ENCODE measurements at places on chromosomes 11 and 22.

GRCh38 chr11:91173701-91174100, 950.9 kb upstream of the CHORDC1 start:
- no peak for DNase-seq

GRCh38 chr11:67776852-67777520, 102.6 kb upstream of the ALDH3B2 start:
- DNase-seq: no peak

- no peak for DNase-seq
These were observed 377.0 kb downstream of the ETS1 start for GRCh38 chr11:128210148-128210940.

- DNase-seq: no peak
These were observed 385.1 kb upstream of the CCDC90B start for GRCh38 chr11:83671289-83671688.

- DNase-seq: no peak
These were observed 42.9 kb downstream of the LINC01488 start for GRCh38 chr11:69524291-69524882.

DNA sequence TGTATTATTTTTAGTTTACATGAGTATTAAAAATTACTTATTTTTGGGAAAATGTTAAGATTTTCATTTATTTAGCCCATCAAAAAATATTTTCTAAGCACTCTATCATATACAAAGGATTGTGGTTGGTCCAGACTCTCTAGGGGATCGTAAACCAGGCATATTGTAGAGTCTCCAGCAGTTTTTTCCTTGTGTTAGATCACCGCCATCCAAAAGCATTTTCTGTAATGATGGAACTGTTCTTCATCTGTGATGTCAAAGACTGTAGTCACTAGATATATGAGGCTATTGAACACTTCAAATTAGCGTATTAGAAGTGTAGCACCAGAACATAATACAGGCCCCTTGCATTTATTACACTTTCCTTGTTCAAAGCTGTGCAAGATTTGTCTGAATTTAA, 154.9 kb downstream of the SBF2 start:
- DNase-seq: no peak

DNA sequence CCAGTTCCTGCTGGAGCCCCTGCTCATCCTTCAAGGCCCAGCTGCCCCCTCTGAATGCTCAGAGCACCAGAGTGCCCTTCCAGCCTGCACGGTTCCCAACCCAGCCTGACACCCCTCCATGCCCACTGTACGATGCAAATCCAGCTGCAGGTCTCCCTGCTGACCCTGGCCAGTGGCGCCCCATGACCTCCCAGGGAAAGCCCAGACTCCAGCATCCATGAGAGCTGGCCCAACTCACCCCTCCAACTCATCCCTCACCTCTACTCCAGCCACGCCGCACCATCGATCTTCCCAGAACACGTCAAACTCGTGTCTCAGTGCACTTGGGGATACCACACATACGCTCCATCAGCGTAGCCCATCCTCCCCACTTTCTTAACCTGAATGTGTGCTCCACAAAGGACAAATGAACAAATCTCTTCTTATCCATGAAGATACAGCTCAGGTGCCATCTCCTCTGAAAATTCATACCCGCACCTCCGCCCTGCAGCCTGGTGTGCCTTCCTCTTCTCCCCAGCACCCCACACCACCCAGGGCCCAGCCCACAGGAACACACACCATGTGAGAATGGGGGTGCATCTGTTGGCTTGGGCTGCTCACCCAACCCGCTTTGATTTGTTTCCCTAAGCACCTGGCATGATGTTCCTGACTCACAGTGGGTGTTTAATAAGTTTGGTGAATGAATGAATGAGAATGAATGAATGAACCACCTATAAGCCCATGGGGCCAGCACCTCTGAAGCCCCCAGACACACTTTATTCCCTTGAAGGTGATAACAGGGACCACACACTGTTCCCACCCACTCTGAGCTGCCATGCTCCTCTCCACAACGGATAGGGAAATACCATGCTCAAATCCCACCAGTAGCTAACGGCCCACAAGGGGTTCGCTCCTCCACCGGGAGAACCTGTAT, 6.2 kb downstream of the PLA2G6 start:
- DNase-seq: no peak

DNA sequence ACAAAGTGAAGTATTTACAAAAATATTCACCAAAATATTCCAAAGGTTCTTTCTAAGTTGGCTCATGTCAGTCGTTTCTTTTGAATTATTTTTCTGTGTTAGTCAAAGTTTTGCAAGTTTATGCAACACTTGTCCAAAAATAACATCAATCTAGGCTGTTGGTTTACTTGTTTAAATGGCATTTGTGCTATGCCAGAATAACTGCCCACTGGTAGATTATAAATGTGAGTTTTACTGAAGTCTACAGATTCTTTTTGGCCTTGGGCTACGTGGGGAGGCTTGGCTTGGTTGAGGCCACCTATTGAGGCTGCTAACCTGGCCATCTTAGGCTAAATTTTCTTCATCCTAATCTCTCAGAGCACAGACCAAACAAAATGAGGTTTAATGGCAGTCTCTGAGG, 1091.9 kb upstream of the RAG2 start:
- no peak for DNase-seq

DNA sequence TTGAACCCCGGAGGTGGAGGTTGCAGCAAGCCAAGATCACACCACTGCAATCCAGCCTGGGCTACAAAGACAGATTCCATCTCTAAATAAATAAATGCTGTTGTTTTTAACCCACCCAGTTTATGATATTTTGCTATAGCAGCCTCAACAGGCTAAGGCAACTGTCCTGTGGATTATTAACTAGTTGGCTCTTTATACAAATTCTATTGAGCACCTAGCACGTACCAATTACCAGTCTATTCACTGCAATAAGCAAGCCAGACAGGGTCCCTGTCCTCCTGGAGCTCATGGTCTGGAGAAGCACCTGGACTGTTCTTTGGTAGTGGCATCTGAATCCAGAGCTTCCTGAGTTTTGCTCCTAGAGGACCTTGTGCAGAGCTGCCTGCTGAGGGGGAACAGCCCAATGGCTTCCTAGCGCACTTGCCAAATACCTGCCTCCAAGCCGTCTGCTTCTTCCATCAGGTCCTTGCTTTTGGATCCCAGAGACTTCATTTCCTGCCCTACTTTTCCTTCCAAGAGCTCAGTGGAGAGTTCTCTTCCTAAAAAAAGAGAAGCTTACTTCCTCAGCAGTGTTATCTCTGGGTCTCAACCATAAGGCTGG, 49.9 kb upstream of the MICAL2 start:
- no peak for DNase-seq

DNA sequence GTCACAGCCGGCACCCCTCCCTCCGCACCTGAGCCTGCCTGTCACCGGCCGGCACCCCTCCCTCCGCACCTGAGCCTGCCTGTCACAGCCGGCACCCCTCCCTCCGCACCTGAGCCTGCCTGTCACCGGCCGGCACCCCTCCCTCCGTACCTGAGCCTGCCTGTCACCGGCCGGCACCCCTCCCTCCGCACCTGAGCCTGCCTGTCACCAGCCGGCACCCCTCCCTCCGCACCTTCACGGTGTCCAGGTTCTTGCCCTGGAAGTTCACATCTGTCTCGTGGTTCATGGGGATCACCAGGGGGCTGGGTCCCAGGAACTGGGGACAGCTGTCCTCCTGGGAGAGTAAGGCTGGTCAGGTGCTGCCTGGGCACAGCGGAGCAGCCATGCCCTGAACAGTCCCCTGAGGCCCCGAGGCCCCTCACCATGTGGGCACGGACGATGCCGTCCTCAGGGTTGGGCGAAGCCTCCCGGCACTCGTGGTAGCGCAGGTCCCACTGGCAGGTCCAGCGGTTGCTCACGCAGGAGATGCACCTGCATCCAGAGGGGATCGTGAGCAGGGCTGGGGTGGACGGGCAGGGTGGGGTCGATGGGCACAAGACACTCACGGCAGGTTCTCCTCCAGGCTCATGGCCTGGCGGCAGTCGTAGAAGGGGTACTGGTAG, 15.5 kb upstream of the MAPK11 start:
- DNase-seq: no peak

DNA sequence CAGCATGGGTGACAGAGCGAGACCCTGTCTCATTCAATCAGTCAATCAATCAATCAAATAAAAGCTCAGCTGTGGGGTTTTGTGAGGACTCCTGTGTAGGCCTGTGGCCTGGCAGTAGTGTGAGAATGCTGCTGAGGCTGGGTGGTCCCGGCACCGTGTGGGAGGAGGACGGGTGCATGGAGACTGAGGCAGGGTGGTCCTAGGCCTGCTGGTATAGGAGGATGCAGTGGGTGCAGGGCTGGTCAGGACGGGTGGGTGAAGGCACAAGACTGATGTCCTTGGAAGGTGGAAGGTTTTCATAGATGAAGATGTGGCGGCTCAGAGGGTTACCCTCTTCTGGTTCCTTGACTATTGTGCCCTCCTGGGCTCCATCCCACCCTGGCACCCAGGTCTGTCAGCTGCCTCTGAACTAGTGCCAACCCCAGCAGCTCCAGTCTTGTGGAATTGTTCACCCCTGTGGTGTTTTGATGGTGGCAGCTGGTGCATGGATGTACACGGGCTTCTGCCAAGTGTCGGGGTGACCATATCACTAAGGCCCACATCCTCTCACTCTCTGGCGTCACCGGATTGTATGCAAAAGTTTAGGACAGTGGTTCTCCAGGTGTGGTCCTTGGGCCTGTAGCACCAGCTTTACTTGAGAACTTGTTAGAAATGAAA, 23.7 kb downstream of the TANGO2 start:
- no peak for DNase-seq

DNA sequence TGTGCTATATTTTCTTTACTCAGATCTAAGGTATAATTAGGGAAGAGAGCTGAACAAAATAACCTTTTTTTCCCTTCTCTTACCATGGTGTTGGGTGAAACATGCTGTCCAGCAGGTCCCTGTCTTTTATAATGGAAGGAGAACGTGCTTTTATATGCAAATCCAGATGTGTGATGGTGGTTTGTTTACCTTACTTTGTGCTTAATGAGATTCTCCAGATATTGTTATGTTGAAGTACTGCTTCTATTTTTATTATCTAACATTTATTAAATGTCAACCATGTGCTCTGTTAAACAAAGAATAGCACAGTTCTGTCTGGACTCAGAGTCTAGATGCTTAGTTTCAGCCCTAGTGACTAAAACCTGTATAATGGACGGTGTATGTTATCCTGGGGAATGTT, 10.1 kb upstream of the GRIK4 start:
- no peak for DNase-seq

DNA sequence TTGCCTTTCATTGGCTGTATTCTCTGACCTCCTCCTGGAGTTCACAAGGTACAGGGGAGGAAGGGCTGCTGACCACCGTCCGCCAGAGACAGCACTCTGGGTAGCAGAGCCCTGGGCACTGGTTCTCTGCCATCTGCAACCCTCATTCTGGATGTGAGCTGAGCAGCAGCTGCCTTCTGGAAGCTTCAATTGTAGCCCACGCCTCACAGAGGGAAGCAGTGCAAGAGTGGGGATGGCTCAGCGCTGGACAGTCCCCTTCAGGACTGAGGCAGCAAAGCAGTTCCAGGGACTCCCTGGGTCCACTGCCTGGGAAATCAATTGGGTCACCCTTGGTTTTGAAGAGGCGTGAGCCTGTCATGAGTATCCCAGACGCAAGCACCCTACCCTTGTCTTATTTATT, 346.2 kb downstream of the CADM1 start:
- no peak for DNase-seq

DNA sequence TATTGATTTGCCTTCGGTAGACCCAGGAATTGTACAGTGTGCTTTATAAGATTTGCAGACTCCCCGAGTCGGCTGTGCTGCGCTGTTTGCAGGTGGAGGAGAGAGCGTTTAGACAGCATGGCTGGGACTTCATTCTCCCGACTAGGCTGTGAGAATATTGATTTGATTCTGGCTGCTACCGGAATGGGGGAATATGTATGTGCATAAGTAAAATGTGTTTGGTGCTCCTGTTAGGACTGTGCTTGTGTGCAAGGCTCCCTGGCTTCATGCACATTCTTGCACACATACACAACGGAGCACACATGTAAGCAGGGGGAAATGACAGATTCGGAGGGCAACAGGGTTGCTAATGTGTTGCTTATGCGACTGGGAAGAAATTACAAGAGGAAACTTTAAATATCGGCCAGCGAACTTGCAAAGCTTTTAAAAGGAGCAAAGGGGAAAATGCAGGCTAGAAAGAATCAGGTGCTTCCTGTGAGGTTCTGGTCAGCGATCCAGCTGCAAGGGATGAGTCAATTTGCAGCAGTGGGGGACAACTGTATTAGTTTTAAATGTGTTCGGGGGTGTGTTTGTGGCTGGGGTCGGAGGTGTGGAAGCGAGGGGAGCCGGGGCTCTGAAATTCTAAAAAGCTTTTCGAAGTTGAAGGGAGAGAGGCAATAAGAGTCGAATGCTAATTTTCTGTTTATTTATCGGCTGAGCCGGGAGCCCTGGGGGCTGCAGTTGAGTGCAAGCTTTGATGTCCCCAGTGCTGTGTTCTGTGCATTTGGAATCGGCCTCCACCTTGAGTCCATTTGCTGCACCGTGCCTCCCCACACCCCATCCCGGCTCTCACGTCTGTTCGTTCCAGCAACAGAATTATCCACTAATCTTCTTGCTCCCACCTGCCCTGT, 731 bp downstream of the NTM start:
- no peak for DNase-seq

DNA sequence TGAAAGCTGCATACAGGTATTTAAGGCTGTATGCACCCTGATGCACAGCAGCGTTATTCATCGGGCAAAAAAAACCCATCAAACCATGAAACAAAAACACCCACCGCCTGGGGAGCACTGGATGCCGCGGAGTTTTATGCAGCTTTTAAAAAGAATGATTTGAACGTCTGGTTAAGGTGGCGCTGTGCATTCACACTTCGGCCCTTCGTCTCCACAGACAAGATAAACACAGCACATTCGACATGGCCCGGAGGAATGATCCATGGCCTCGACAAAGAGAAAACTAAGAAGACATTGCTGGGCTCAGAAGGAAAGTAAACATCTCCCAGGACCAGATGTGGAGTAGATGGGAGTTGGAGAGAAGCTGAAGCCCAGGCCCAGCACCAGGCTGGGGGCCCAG, 40.8 kb upstream of the GAL start:
- DNase-seq: no peak

DNA sequence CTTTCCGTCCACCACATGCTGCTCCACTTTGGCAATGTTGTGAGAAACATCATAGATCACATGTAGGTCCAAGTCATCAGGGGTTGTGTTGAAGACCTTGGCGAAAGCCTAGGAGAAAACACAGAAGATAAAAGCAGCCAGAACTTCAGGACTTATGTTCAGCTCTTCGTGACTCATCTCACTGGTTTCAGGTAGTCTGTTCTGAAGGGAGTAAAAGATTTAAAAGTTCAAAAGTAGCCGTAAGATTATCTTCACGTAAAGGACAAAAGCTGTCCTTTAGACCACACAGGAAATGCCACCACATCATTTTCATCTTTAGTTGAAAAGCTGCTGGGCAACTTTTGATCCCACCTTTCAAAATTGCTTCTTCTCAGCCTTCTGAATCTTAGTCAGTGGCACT, 16.9 kb downstream of the RTCB start:
- no peak for DNase-seq

GRCh38 chr11:2763984-2764383, 64.2 kb upstream of the KCNQ1OT1 start:
- no peak for DNase-seq

GRCh38 chr11:118907051-118908042, 18.4 kb downstream of the BCL9L start:
- DNase-seq: no peak
